ENCODE measurements at places on chromosomes 16 and 17. TPM values are rescaled to one million over a fixed set of nuclear protein-coding genes. Genes with fewer than 3 reads are reported as not detected.

Gene ITGAD
- not detected for total RNA-seq

Gene CES5A
- not detected for total RNA-seq

Gene CD300LB
- not detected for total RNA-seq

Gene KCNJ16
- total RNA-seq = not detected

Gene SCNN1G
- not detected for total RNA-seq

Gene KRTAP4-9
- total RNA-seq = not detected

Gene GPRC5B
- total RNA-seq = 6.6 TPM

Gene ATP2A1
- total RNA-seq = not detected

Gene MED13
- total RNA-seq = 22.9 TPM

Gene CLEC19A
- not detected for total RNA-seq

Gene ARHGAP44
- total RNA-seq = 2.1 TPM

Gene B4GALNT2
- total RNA-seq = not detected

Gene GLIS2
- total RNA-seq = 9.4 TPM

Gene CACNA1G
- total RNA-seq = 2.1 TPM

Gene CIBAR2
- not detected for total RNA-seq

Gene TBX2
- 13.8 TPM for total RNA-seq

Gene PEX12
- 7.6 TPM for total RNA-seq

Gene PPP1R1B
- 113 TPM for total RNA-seq

Gene PITPNC1
- 4.1 TPM for total RNA-seq

Gene CCDC78
- total RNA-seq = 1.3 TPM

Gene CALB2
- not detected for total RNA-seq

Gene ZMYND15
- 1.4 TPM for total RNA-seq

Gene VAT1L
- 0.10 TPM for total RNA-seq

Gene NKD1
- total RNA-seq = 0.12 TPM
